ENCODE measurements at places on chromosomes 11 and 22.

DNA sequence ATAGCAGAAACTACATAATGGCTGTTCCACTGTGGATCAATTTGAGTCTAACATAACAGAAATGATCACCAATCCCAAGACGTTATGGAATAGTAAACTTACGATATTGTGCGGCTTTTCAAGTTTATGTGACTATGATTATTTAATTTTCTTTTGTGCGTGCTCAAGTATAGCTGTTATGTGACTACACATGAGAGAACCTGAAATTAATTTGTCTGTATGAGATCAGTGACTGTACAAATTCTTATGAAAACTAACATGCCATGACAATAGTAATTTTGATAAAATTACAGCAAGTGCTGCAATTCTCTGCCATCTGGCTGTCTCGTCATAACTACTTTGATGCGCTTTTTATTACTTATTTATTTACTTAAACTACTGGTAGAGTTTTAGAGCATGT, 343.2 kb downstream of the DCDC1 start:
- no peak for DNase-seq

DNA sequence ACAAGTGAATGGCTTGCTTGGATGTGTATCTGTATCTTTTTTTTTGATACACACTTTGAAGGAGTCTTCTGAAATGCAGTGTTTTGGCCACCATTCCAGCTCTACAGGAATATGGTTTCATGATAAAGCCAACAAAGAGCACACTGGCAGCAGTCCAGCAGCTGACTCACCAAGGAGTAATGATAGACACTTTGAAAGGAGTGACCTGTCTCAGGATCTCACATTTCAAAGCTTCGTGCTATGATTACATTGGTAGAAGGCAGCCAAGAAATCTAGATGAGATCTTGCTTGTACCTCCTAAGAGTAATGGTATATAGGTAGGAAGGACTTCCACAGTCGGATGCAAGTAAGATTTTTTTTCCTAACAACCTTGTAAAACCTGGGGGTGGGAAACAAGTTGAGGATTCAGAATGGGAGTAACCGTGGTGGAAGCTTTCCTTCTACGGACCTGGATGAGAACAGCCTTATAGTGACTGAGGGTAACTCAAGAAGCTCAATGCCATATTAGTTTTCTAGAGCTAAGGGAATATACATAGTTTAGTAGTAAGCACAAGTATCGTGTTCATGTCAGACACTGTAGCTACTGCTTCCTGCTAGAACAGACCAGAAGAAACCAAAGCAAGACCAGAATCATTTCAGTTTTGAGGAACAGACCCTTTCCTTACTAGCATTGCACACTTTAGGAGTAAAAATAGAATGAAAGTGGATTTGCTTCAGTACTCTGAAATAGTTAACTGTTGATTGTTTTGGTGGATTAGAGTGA, 25.0 kb downstream of the MTMR3 start:
- DNase-seq, result peak; percentile 72

DNA sequence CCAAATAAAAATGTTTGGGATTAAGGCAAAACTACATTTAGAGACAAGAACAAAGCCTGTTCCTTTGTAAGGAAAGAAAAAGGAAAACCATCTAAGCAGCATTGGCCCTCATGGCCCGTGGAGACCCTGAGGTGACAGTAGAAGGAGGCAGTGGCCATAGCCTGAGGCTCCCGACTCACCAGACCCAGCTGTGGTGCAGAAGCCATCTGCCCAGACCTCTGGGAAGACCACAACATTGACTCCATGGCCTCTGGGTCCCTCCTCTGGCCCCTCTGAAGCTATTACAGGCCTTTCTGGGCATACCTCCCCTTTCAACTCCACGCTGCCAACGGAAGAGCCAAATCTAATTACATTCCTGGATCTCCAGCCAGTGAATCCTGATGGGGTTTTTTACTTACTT, 6.4 kb downstream of the PRAME start:
- no peak for DNase-seq

- DNase-seq, result peak; percentile 57
Observed at GRCh38 chr11:8870411-8871170, 40.4 kb upstream of the AKIP1 start.

DNA sequence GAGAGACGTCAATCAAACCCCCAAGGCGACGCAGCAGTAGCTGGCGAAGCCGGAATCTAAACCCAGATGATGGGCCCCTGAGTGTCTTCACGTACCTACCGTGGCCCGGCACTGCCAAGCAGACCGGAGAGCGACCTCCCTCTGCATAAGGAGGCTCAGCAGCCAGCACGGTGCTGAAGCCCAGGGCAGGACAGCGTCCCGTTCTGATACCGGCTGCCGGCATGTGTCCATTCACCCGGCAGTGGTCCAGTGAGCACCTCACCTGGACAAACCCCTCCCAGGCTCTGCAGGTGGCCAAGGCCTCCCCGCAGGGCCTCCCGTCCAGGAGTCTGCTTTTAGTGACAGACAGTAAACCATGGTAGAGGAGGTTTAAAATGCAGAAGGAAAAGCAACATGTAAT, 142.0 kb downstream of the BRD1 start:
- DNase-seq, result no peak

- no peak for DNase-seq
Observed at GRCh38 chr11:111526501-111526900, 11.9 kb downstream of the HOATZ start.

GRCh38 chr22:30894371-30894740, 74.2 kb downstream of the MORC2 start:
- DNase-seq, result no peak

DNA sequence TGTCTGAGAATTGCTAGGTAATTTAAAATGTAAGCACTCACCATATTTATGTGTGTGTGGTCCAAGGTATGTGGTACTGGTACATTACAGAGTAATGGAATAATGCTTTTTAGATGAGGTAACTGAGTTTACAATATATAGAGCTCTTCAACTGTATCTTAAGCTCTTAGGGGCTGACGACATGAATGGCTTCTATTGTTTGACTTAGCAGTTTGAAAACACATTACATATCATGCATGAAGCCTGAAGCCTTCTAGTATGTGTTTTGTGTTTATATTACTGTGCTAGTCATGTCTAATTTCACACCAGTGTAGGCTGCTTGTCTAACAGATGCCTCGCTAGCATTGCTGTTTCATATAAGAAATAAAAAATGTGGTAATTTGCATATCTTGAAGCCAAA, 37.2 kb downstream of the GAS2 start:
- DNase-seq, result no peak

GRCh38 chr11:25613451-25613850, 718.5 kb upstream of the ANO3 start:
- DNase-seq, result no peak

- no peak for DNase-seq
Observed at GRCh38 chr22:41939981-41940831, 6.7 kb downstream of the CENPM start.

GRCh38 chr11:9601037-9601875, 27.8 kb downstream of the WEE1 start:
- DNase-seq, result no peak

- peak; percentile 69 for DNase-seq
Observed at GRCh38 chr11:130520271-130520671, 71.8 kb downstream of the ADAMTS15 start.

DNA sequence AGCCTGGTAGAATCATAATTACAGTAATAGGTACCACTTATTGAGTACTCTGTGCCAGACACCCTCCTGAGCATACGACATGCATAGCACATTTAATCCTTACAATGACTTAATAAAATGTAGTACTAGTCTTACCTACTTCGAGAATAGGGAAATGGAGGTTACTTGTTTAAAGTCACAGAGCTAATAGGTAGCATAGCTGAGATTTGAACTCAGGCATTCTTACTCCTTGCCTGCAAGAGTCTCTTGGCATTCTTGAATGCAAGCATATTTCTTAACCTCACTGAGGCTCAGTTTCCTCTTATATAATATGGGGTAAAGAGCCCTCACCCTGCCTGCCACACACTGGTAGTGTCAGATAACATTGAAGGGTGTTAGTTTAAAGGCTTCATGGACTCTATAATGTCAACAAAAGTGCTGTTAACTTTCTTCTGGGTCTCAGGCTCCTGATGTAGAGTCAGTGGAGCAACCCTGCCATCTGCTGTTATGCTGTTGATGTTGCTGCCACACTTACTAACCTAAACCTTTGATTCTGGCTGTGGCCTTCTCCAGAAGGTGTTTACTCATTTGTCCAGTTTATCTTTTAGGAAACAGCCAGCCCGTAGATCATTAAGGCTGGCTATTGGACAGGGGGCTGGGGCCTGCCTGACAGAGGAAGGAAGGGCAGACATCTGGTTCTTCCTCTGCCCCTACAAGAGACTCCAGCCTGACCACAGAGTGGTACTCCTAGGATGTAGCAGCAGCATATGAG, 18.9 kb downstream of the LIMK2 start:
- no peak for DNase-seq

DNA sequence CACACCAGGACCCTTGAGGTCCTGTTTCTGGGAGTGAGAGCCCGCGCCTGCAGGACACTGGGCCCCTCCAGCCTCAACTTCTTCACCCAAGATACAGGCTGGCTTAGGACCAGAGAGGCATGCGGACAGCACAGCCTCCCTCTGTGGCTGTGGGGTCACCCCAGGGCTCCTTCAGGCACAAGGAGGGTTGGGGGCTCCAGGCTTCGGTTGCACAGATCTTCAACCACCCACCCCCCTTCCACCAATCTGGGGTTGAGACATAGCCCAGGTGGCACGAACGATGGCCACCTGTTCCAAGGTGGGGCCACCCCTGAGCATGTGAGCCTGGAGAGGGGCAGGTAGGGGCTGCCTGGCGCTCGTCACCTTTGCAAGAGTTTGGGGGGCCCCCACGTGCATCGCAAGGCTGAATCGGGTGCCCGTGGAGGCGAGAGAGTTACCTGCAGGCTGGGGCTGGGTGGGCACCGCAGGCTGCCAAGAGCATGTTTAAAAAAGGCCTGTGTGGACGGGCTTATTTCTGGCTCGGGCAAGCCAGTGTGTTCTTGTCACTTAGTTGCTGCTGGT, 1.2 kb downstream of the ZDHHC8 start:
- no peak for DNase-seq

GRCh38 chr11:35138943-35139721, at the start of gene CD44:
Gene CD44, plus strand, starts transcription at chr11:35139171. Its CDS starts 133 bp downstream, at chr11:35139304.
- peak; percentile 66 for DNase-seq

- no peak for DNase-seq
Observed at GRCh38 chr22:28002181-28002700, 83.2 kb upstream of the PITPNB start.

- no peak for DNase-seq
Observed at GRCh38 chr11:71477641-71478527, 24.9 kb downstream of the NADSYN1 start.

GRCh38 chr22:39012533-39013511, 1.2 kb upstream of the APOBEC3C start:
- DNase-seq, result no peak

DNA sequence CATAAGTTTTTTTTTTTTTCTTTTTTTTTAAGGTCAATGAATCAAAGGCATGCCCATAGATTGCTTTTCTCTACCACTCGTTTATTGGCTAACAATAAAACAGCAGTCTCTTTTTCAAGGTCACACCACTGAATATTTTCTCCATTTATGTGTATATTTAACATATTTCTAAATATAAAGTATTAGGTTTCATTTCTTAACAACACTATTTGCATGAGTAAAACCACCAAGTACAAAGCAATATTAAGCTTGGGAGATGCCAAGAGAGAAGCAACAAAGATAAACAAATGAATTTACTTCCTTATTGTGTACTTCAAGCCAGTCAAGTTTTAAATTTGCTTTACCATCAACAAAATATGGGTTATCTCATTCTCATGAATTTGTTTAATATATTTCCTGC, 708.9 kb upstream of the CCDC179 start:
- no peak for DNase-seq

DNA sequence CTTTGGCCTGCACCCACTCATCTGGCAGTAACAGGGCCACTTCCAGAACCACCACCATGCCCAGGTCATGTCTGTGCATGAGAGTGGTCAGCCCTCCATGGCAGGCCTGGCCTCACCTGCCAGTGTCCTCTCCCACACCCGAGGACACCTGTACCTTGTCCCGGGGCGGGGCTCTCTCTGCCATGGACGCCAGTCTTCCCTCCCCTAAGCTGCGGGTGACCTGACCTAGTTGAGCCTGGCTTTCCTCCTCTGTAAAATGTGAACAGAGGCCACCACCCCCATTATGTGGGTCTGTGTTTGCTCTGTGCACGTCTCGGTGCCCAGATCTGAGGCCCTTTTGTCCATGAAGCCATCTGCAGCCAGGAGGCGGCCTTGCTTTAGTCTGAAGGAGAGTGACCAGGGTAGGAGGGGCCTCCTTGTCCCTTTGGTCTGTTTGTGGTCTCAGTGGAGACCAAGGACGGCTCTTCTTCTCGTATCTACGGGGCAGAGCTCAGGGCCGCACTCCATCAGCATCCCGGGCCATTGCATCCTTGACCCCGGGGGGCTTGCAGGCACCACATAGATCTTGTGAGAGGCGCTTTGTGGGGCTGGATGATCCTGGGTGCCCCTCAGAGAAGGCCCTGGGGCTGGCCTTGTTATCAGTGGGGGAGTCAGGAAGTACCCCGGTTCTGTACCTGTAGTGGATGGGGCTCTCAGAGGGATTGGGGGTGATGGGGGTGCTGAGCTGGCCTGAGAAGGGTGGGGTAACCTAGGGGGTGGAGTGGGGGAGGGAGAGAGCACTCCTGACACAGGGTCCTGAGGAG, 121.6 kb downstream of the KCNQ1 start:
- DNase-seq, result peak; percentile 13
